Colonic mucosa (tissue), 4 donors: ENCODE measurements at places on chromosomes 1 and 21. TPM values are rescaled to one million over a fixed set of nuclear protein-coding genes. Genes with fewer than 3 reads are reported as not detected.
A peak's percentile ranks its signal among the peaks of the same experiment; 100 is the strongest.

DNA sequence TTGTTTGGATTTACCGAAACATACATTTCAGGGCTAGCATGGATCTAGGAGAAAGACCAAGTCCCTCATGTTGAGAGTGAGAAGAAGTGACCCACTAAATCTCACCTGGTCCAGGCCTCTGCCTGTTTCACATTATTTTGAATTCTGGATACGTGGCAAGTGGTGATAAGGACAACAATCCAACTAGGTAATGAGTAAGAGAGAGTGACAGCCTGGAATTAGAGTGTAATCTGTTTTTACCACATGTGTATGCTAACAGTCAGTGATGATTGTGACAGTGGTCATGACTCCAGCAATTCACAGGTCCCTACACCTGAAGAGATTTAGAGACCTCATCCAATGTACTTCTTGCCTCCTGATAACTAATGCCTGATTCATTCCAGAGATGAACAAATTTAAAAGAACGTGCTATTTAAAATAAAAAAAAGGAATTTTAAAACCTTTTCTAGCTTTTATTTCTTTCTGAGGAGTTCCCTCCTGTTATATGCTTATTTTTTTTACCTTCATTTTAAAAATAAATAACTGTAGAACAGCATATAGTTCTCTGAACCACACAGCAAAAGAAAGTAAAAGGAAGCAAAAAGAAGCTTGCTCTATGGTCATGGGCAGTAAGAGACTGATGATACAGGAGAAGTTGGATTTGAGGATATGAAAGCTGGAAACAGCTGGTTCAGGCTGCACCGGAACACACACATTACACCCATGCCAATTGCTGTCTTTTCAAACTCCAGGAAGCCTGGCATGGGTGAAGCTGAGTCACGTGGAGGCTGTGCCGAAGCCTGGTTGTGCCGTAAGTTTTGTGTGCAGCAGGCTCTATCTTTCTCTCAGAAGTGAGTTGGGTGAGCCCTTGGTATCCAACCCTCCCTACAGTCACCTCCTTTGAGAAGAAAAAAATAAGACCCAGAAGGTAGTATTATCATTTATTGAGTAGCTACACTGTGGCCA, 14.7 kb downstream of the C1orf116 start:
- DNase-seq: peak; percentile 60

DNA sequence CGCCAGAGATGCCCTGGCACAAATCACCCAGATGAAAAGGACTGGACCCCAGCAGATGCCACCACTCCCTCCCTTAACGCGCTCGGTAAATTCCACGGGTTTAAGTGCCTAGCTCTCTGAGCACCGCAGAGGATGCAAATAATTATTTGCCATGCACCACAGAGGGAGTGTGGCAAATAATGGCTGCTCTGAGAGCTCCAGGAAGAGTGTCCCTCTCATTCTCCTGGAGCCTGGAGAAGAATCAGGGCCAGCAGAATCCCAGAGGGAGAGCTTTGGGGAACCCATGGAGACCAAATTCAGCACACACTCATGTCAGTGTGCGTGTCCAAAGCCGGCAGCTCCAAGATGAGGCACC, 667 bp downstream of the HHIPL2 start:
- no peak for DNase-seq

GRCh38 chr21:18384771-18385170, 18.8 kb downstream of the TMPRSS15 start:
- no peak for DNase-seq

DNA sequence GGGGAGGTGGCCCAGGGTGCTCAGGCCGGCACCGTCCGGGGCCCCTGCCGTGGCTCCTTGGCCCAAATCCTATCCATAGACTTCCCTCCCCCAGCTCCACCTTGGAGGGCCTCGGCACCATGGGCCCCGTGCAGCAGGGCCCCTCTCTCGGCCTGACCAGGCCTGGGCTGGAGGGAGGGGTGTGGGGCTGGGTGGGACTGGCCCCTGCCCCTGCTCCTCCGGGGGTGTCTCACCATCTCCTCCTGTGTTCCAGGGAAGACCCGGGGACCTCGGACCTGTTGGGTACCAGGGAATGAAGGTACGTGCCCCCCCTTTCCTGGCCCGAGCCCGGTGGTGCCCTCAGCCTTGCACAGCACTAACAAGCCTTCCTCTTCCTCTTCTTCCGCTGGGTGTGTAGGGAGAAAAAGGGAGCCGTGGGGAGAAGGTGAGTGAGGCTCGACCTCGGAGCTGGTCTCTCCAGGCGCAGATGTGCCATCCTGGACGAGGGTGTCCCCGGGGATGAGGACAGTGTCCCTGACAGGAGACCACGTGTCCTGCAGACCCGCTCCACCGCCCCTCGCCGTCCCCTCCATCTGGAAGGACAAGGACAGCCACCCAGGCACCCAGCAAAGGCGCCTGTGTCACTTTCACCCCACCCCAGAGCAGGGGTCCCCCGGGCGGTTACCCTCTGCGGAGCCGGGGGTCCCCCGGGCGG, 7.9 kb downstream of the COL6A1 start:
- DNase-seq: no peak

DNA sequence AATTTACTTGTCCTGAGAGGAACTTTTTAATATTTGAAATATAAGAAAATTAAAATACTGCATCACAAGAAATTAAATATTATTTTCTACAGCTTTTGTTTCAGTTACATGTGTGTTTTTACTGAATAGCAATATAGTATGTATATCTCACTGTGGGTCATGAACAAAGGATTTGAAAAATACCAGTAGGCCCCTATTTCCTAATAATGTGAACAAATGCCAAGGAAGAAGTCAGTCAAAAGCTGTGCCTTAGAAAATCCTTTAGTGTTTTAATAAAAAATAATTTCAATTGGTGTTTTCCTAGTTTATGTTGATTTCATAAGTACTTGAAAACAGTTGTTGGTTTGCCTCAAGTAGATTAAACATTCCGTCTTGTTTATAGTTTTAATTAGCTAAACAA, 46.7 kb downstream of the SMYD3 start:
- no peak for DNase-seq

- no peak for DNase-seq
Measured at GRCh38 chr21:16216288-16216962, 486.6 kb downstream of the USP25 start.

DNA sequence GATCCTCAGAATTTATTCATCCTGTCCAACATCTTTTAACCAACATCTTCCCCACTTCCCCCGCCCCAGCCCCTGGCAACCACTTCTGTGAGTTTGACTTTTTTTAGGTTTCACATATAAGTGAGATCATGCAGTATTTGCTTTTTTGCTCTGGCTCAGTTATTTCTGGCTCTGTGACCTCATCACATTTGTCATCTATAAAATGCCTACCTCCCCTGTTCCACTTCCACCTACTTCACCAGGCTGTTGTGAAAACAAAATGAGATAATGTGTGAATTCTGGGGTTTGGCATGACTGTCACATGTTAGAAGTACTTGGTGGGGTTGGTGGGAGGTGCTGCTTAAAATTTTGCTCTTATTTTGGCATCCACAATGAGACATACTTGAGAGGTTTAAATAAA, 18.4 kb downstream of the HHAT start:
- no peak for DNase-seq

- no peak for DNase-seq
Measured at GRCh38 chr1:203742436-203742835, 22.5 kb upstream of the LAX1 start.

GRCh38 chr1:160330119-160330518, 12.9 kb downstream of the COPA start:
- DNase-seq: no peak

DNA sequence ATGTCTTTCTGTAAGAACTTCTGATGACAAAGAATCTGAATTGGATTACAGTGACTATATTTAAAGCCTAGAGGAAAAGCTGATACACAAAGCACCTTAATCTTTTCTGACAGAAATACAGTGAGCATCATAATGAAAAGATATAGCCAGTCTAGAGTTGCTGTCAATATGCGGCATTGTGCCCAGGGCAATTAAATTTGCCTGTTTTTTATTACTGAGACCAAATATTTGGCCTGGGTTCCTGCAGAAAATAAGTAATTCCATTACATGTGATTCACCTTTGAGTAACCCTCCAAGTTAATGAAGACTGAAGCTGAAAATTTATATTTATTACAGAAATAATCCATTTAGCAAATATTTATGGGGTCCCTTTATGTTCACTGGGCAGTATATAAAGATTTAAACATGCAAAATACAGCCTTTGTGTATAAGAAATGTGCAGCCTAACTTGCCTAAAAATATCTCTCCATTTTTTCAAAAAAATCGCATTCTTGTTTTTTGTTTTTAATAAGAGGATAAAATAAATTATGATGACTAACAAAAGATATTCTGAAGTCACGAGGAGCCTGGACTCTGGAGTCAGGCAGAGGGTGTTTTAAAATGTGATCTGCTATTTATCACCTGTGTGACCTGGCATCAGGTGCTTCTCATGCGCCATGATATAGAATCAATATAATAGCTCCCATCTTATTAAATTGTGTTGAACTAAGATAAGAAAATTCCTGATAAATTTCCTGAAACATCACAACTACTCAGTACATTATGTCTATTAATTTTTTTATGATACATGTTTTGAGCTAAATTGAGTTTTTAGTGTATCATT, 83.6 kb downstream of the SGIP1 start:
- no peak for DNase-seq

DNA sequence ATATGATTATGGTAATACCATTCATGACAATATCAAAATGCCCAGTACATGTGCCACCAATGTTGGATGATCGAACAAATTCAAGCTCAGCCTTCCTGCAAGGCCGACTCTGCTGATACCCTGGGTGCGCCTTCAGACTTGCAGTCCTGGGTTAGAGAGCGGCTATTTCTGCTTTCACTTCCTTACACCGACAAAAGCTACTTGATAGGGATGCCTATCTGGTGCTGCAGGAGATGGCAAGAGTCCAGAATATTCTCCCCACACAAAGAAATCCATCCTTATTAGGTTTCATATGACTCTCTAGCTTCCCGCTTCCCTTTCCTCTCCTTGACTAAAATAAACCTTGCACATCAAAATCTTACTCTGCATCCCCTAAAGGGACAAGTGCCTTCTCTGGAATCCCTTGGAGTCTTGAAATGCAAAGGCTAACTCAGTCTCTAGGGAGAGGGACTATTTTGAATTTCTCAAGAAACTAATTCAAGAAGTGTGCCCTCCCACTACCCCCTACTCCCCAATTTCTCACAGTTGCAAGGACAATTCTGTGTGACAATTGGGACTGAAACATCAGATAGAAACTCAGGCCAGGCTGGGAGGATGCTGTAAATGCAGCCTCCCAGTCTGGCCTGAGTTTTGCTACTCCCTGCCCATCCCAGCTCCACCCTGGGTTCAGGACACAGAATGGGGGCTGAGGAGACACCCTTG, 103.1 kb upstream of the USP24 start:
- DNase-seq: no peak

DNA sequence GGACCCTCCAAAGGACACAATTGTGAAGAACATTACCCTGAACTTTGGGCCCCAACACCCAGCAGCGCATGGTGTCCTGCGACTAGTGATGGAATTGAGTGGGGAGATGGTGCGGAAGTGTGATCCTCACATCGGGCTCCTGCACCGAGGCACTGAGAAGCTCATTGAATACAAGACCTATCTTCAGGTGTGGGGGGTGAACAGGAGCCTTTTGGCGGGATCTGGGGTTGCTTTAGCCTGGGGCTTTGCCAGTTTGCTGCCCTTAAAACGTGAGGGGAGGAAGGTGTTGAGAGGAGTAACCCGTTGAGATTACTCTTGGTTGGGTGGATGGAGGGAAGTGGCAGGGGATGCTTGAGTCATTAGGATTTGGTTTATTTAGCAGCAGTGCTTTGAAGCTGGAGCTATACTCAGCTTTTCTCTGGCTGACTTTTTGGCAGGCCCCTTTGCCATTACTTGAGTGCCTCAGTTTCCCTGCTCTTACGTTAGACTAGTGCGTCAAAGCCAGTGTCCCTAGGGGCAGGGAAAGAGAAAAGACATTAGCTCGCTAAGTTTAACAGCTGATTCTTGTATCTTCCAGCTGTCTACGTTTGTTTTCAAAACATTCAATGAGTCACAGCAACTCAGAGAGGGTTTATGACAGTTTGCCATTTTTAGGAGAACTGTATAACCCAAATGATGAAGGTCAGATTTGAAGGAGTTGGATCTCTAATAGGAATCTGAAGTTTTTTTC, 4.4 kb downstream of the NDUFS2 start:
- DNase-seq: no peak

DNA sequence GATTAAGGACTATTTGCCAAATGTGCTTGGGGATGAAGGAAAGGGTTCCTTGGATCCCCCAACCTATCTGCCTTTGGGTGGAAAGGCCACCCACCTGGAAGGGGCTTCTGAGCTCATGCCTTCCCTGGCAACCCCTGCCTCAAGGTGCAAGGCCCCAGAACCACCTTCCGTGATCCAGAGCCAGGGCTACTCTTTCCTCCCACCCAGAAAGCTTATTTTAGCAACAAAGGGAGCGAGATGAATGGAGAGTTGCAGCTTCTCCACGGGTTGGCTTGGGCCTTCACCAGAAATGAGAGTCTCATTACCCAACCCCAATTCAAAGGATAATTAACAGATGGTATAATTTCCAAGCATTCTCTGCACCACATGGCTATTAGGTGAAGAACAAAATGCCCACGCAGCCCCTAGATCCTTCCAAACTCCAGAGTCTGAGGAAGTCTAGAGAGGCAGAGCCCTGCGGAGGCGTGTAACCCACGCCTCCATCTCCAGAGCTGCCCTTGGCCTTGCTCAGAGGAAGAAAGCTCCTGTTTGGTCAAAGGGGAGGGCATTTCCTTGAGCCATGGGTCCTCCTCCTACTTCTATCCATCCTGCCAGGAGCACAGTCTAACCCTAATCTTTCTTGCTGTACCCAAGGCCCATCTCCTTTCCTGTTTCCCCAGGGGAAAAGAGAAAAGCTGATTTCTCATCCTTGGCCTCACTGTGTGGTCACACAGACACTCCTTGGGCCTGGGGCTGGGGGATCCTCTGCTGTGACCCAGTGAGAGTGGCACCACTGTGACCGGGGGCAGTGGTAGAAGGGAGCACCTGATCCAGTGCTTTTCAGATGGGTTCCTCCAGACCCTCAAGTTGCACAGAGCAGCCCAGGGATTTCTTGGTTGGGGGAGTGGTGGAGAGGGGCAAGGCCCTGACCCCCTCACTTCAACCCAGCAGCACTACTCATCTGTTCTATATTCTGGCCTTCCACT, 1.7 kb upstream of the CELSR2 start:
- DNase-seq: no peak

DNA sequence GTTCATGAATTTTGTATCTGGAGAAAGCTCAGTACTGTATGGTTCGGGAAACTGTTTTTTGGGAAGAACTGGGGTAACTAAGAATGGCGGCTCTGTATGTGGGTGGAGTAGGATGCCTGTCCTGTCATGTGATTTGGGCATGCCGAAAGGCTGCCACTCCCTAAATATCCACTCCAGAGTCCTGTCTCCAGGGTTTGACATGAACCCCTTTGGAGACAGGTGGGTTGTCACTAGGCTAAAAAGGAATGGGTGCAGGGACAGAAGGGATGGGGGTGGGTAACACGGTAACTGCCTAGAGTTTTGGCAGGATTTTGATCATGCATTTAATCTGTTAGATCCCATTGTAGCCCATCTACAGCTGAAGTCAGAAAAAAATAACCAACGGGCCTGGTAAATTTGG, 150.1 kb downstream of the KCNJ6 start:
- no peak for DNase-seq

The LRRC71 gene
- not detected for total RNA-seq

The NOL9 gene
- total RNA-seq: 14.5 TPM

The SYT11 gene
- 1.2 TPM for total RNA-seq

The PUSL1 gene
- total RNA-seq: 14.3 TPM

The TNFRSF25 gene
- 33.1 TPM for total RNA-seq

The OPRD1 gene
- 0.16 TPM for total RNA-seq

The OR11L1 gene
- not detected for total RNA-seq
